ENCODE measurements at places on chromosomes 11 and 22. TPM values are rescaled to one million over a fixed set of nuclear protein-coding genes. Genes with fewer than 3 reads are reported as not detected.

DNA sequence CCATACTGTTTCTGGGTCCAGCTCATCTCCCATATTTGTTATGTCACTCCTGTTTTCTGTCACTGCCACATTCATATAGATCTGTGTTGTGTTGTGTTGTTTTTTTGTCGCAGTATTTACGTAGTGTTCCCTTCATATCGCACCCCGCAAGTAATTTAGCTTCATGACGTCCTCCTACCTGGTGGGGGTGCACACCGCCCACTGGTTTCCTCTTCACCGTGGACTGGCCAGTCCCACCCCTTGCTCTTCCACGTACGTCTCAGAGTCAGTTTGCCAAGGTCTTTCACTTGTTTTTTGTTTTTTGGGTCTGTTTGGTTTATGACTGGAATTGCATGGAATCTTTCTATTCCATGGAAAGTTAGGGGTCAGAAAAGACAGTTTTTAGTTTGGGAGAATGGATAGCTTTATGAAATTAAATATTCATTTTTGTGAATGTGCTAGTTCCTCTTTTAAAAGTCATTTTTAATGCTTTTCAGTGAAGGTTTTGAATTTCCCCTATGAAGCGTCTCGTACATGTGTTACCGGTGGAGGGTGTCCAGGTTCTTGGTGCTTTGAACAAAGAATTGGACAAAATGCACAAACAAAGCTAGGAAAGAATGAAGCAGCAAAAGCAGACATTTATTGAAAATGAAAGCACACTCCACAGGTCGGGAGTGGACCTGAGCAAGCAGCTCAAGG, 134.3 kb downstream of the TBC1D22A start:
- ATAC-seq, result no peak

- no peak for ATAC-seq
These were observed 8.9 kb upstream of the NLRP6 start for GRCh38 chr11:269146-269890.

DNA sequence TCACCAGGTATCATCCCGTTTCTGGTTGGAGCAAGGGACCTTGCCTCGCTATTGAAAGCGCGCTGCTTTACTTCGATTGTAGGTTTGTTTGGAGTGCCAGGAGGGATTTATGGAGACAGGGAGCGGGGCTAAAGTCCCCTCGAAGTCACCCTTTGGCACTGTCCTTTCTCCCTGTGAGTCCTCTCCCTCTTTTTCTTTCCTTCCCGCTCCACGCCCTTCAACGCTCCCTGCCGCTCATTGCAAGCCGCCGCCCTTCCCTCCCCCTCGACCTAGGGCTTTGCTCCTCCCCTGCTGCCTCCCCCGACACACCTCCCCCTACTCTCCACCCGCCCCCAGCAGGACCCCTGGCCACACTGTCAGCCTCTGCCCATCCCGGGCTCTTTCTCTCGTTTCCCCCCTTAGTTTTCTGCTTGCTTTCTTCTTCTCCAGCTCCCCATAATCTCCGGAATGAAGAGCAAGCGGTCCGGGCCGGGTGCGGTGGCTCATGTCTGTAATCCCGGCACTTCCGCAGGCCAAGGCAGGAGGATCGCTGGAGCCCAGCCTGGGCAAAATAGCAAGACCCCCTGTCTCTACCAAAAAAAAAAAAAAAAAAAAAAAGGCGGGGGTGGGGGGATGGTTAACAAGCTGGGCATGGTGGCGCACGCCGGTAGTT, 41.0 kb downstream of the AHNAK start:
- peak; percentile 18 for ATAC-seq

DNA sequence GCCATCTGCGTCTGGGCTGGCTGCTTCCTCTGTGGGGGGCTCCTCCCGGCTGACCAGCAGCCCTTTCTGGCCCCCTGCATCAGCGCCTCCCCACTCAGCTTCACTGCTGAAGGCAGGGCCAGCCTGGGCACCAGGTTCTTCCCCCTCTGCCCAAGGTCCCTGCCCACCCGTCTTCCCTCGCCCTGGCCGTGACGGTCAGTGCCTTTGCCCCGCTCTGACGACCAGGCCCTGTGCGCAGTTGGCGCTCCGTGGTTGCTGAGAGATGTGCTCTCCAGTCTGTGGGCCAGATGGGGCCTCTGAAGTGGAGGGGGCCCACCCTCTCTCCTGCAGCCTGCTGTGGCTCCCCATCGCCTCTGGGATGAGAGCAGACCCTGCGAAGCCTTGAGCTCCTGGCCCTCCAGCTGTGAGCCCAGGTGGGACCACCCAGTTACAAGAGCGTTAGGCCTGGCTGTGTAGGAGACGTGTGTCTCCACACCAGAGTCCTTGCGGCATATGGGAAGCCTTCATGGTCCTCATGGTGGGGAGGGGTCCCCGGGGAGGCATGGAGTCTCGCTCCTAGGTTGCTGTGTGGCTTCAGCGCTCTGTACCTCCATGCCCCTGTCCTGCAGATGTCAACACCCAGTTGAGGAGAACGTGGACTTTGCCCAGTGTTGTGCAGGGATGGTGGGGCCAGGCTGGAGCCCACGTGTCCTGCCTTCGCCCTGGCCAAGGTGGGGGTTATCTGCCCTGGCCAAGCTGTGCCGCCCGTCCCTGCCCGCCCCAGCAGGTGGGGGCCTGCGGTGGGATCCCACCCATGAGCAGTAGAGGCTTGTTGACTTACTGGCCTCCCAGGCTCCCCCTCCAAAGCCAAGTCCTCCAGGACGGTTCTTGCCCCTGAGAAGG, 14.2 kb downstream of the LRP5 start:
- ATAC-seq, result no peak

GRCh38 chr22:24938741-24939341, 7.7 kb downstream of the LHFPL7 start:
- ATAC-seq, result peak; percentile 68

- ATAC-seq, result peak; percentile 84
These were observed 35.7 kb upstream of the DKK3 start for GRCh38 chr11:12043959-12044791.

- no peak for ATAC-seq
These were observed 13.3 kb downstream of the ROBO4 start for GRCh38 chr11:124884340-124884739.

DNA sequence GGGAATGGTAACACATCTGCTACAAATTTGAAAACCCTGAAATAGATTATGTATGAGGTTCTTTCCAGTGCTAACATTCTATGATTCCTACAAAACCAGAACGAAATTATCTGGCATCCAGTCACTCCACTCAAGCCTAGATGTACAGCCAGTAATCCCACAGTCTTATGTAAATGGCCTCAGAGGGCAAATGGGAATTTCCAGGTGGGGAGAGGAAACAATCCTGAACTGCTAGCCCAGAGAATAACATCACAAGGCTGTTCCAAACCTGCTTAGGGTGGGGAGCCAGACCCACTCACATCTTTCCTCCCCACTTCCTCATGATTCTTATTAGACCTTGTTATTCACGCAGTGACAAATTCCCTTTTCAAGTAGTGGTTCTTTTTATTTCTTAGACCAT, 3.5 kb downstream of the FIBIN start:
- ATAC-seq, result no peak

- peak; percentile 50 for ATAC-seq
These were observed 935 bp downstream of the QSER1 start for GRCh38 chr11:32893343-32894148.

- no peak for ATAC-seq
These were observed 371.5 kb downstream of the KCNA4 start for GRCh38 chr11:29645373-29645772.

GRCh38 chr11:16347928-16348685, 8.2 kb downstream of the SOX6 start:
- peak; percentile 41 for ATAC-seq

The MRGPRE gene
- total RNA-seq, result not detected

The BRSK2 gene
- total RNA-seq, result 0.08 TPM

The OR4C11 gene
- total RNA-seq, result not detected

The ZNF280A gene
- not detected for total RNA-seq

The MSANTD2 gene
- 4.1 TPM for total RNA-seq

Measured in esophagus mucosa (tissue), 1 donor.